Tibial artery (tissue), 4 donors: ENCODE measurements at places on chromosomes 6 and 20.

GRCh38 chr20:25016471-25016870 is 23.9 kb upstream of the APMAP start:
- peak; percentile 10 for DNase-seq

DNA sequence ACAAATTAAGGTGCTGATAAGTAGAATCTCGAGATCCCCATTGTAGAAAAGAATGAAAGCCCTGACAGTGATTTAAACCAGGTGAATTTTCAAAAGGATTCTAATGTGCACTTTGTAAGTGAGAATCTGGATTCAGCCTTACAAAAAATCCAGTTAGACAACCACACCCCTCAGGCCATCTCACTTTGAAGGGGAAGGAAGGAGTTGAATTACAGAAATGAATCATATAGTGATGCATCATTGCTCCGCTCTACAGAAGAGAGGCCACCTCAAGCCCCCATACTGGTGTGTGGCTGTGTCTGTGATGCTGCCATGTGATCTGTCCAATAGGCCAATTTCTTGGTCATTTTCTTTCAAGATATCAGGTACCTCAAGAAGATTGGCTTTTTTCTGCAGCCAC is 85.5 kb upstream of the NT5E start:
- DNase-seq = no peak

DNA sequence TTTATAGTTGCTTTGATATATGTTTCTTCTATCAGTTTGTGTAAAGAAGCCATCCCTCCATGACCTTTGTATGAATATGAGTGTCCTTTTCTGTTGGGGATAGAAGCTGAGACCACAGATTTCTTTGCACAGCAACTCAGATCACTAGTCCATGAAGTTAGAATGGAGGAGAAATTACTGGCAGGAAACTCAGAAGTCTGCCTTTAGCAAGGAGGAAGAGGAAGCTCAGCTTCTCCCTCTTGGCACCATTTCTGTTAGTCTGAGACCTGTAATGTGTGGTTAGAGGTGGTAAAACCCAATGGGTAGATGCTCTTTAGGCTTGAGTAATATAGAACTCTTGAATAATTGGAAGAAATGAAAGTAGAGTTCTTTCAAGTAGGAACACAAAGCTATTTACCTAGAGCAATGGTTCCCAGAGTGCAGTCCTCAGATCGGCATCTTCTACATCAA is 995.3 kb upstream of the FLRT3 start:
- DNase-seq = no peak

- peak; percentile 82 for DNase-seq
Observed at GRCh38 chr20:43938932-43939761, 24.5 kb downstream of the TOX2 start.

DNA sequence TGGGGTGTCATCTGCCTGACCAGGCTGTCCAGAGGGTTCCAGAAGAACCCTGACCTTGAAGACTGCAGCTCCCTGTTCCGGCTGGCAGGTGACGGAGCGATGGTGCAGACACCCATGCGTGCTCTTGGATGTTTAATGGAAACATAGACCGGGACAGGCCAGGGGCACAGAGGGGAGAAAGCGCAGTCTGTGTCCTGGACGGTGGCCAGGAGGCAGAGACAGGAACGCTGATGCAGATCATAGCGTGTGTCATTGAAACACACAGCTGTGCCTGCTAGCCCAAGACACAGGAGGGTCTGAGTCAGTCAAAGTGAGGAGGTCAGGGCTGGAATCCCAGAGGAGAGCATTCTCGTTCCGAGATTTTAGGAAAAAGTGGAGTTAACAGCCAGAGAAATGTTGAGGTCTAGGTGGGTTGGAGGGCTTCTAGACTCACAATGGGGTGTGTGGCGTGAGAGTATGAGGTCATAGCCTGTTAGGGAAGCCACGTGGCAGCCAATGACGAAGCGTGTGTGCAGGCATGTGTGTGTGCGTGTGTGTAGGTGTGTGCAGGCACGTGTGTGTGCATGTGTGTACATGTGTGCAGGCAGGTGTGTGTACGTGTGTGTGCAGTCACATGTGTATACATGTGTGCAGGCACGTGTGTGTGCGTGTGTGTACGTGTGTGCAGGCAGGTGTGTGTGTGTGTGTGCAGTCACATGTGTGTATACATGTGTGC is 167.0 kb downstream of the ERMARD start:
- peak; percentile 23 for DNase-seq

DNA sequence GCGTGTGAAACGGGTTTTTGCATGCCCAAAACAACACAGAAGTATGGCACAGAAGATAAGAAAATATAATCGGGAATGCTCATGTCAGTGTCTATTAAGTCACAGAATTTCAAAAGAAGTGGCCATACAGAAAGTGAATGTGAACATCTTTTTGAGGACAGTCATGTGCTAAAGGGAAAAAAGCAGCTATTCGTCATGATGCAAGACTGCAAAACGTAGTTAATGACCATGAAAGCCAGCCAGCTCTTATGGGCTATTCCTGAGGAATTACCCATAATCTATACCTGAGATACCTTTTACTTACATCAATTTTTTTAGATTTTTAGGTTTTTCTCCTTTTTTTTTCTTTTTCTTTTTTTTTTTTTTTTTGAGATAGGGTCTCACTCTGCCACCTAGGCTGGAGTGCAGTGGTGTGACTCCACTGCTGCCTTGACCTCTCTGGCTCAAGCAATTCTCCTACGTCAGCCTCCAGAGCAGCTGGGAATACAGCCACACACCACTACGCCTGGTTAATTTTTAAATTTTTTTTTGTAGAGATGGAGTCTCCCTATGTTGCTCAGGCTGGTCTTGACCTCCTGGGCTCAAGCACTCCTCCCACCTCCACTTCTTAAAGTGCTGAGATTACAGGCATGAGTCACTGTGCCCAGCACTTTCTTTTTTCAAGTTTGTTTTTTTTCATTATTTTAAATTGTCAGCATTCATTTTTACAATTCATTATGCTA is 18.1 kb upstream of the ZBP1 start:
- no peak for DNase-seq

- DNase-seq = no peak
Observed at GRCh38 chr6:116192786-116193185, 61.1 kb downstream of the TSPYL4 start.

- no peak for DNase-seq
Observed at GRCh38 chr6:140661691-140662090, 1287.2 kb upstream of the CITED2 start.

DNA sequence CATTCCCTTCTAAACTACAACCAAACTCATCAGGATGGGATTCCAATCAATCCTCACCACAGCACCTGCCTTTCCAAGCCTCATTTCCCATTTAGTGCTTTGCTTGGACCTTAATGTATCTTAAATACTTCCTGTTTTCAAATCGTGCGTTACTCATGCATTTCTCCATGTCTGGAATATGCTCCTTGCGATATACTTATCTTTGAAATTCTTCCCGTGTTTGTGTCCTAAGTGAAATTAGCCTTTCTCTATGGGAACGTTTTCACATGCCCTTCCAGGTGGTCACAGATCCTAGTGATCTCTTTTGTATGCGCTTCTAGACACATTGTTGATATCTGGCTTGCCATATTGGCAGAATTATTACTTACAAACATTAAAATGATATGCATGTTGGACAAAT is 620.6 kb upstream of the AGPAT4 start:
- DNase-seq = no peak

DNA sequence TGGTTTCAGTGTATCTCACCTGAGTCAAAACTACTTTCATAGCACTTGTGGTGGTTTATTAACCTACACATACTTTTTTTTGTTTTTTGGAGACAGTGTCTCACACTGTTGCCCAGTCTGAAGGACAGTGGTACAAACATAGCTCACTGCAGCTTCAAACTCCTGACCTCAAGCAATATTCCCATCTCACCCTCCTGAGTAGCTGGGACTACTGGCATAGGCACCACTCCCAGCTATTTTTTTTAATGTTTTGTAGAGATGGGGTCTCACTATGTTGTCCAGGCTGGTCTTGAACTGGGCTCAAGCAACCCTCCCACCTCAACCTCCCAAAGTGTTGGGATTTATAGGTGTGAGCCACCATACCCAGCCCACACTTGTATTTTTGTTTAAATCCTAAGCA is 49.7 kb downstream of the STAU1 start:
- no peak for DNase-seq

- peak; percentile 37 for DNase-seq
Observed at GRCh38 chr20:25061103-25061799, 3.3 kb upstream of the ACSS1 start.

GRCh38 chr6:82970839-82971238 is 94.8 kb downstream of the UBE3D start:
- DNase-seq = no peak

DNA sequence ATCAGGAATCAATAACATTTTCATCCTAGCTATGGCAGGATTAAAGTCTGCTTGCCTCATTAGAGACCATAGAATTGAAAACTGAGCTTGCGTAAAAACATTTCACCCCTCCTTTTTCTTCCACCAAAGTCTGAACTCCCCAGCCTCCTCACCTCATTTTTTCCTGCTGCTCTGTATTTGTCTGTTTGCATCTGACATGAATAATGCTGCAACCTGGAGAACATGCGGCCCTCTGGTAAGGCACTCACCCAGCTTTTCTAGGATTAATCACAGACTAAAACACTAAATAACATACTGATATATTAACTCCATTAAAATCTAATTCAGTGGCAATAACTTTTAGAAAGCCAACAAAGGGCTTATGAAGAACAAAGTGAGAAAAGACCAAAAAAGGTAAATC is 677.7 kb upstream of the NRSN1 start:
- no peak for DNase-seq

- DNase-seq = peak; percentile 62
Observed at GRCh38 chr6:124963831-124964763, 1.9 kb downstream of the RNF217 start.

- DNase-seq = no peak
Observed at GRCh38 chr6:110102411-110102810, 77.1 kb downstream of the WASF1 start.

- DNase-seq = no peak
Observed at GRCh38 chr6:48412656-48413055, 301.7 kb upstream of the PTCHD4 start.

GRCh38 chr6:145789443-145789842 is 25.2 kb downstream of the FBXO30 start:
- no peak for DNase-seq

- DNase-seq = no peak
Observed at GRCh38 chr6:42819803-42820511, 38.1 kb downstream of the BICRAL start.

DNA sequence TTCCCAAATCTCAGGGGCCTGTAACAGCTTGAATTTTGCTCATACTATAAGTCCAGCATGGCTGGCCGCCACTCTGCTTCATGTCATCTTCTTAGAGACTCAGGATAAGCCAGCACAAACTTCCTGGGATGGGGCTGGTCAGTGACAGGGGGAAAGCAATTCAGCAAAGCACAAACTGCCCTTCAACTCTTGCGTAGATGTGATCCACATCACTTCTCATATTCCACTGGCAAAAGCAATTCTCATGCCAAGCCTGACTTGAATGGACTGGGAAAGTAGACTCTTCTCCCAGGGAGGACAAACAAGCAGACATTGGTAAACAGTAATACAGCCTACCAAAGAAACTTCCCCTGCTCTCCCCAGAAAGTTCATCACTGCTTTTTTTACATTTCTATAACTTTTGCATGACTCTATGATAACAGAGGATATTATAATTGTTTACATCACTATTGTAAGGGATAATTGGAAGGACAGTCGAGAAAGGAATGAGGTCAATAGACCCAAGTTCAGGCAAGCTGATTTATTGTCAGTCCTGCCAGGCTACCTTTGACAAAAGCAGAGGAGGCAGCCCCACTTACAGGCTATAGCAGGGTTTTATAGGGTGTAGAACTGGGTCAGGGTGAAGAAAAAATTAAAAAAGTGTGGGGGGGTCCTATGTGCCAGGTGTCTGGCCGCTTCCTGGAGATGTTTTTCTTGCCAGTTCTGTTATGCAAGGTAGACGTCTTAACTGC is 37.4 kb downstream of the RBM24 start:
- no peak for DNase-seq

- DNase-seq = no peak
Observed at GRCh38 chr6:22150368-22151035, 146.3 kb downstream of the PRL start.

- DNase-seq = peak; percentile 76
Observed at GRCh38 chr6:16762550-16763477, 1.6 kb upstream of the ATXN1 start.

GRCh38 chr20:44523746-44524145 is 1.9 kb upstream of the SERINC3 start:
- no peak for DNase-seq

GRCh38 chr6:113578691-113579090 is 278.5 kb upstream of the MARCKS start:
- no peak for DNase-seq

GRCh38 chr20:58744836-58745235 is 52.2 kb downstream of the NPEPL1 start:
- DNase-seq = no peak

- DNase-seq = no peak
Observed at GRCh38 chr20:18527339-18527738, 19.6 kb downstream of the SEC23B start.

- no peak for DNase-seq
Observed at GRCh38 chr20:37913567-37914366, 10.8 kb downstream of the VSTM2L start.

GRCh38 chr6:5998711-5999687 is 7.7 kb downstream of the NRN1 start:
- DNase-seq = no peak

- no peak for DNase-seq
Observed at GRCh38 chr6:9504191-9504590, 910.7 kb downstream of the TFAP2A start.

DNA sequence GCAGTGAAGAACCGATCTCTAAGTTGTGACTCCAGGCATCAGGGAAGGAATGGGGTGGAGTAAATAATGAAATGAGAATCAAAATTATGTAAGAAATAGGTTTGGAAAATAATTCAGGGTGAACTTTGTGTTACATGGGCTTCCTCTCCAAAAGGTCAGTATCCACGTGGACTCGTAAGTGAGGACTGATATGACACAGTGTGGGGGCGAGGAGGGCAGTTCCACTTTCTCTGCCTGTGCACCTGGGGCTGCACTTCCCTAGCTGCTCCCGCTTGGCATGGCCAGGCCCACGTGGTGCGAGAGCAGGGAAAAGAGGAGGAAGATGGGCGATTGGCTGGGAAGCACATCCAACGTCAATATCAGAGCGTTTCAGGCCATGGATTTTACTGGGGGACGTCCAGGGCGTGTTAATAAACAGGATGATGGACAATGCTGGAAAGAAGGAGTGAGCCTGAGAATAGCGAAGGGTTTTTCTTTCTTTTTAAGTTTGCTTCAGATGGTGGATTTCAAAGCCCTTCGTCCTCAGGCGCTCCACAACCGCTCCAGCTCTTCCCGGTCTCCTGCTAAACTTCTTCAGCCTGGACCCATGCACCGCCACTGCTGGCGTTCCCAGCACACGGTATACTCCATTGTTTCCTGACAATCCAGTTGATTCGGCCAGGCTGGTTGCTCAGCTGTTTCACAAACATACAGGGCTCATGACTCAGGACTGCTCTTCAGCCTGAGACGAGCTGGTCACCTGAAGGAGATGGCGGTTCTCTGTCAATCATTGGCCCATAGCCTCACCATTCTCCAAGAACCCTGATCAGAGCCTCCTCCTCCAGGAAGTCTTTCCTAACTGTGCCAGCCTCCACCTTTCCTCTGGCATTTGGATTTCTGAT is 11.8 kb downstream of the CCR6 start:
- DNase-seq = no peak
